GM12892 (cell line): ENCODE measurements at places on chromosomes 2 and 18.
A peak's percentile ranks its signal among the peaks of the same experiment; 100 is the strongest.

- no peak for DNase-seq
Observed at GRCh38 chr2:177693658-177694339, 301.2 kb downstream of the AGPS start.

GRCh38 chr2:69436596-69436937 is 668 bp downstream of the NFU1 start:
- peak; percentile 5 for DNase-seq

DNA sequence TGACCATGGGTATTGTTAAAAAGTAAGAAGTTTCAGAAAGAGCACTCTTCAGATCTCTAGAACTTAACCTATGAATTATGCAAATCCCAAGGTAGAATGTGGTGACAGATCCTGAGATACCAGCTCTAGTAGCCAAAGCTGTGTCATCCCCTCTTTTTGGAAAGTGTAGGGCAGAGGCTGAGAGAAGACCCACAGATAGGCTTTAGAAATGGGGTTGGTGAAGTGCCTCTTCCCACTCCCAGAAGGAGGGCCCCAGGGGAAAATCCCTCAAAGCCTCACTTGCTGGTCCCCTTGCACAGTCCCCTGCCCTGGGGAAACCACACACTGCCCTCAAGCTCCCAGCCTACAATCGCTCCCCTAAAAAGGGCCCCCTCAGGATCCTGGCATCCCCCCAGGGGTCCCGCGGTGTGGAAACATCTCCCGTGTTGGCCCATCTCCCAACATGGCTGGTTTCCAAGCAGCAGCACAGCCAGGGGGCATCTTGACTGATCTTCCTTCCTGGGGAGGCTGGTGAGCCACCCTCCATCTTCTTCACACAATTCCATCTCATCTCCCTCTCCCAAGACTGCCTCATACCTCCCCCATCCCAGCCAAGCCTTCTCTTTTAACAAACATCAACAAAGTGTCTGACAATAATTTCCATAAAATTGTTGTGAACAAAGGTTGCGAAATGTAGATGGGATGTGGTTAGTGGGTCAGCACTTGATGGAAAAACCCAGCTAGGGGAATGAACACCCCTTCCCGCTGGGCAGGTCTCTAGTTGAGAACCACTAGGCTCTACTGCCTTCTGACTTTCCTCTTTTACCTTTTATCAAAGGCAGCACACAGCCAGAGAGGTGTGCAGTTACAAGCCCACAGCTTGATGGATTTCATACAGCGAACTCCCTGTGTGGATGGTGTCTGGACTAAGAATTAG is 25.1 kb downstream of the MAL start:
- no peak for DNase-seq

GRCh38 chr2:20962939-20963557 is 80.8 kb downstream of the APOB start:
- peak; percentile 25 for DNase-seq

- DNase-seq: no peak
Observed at GRCh38 chr2:64400733-64401528, 53.0 kb upstream of the LGALSL start.

- no peak for DNase-seq
Observed at GRCh38 chr2:143801561-143801960, 672.3 kb downstream of the ARHGAP15 start.

DNA sequence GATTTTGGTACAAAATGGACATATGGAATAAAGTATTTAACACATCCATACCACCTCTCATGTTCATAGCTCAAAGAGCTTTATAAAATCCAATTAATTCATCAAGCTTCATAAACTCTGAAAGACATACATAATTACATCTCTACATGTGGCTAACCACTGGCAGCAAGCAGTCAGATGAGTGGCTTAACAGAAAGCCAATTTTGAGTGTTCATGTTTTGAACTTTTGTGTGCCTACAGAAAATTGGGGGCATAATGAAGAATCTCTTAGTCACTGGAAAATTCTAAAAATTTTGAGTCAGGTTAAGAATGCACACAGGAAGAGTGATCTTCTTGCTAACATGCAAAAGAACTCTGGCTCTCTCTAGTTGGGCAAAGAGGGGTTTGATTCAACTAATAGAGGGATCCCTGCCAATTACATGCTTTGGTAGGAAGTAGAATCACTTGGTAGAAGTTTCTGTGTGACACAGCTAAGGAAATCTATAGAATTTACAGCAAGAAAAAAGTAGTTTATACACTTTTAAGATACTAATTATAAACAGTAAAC is 287.4 kb downstream of the NOL4 start:
- no peak for DNase-seq

DNA sequence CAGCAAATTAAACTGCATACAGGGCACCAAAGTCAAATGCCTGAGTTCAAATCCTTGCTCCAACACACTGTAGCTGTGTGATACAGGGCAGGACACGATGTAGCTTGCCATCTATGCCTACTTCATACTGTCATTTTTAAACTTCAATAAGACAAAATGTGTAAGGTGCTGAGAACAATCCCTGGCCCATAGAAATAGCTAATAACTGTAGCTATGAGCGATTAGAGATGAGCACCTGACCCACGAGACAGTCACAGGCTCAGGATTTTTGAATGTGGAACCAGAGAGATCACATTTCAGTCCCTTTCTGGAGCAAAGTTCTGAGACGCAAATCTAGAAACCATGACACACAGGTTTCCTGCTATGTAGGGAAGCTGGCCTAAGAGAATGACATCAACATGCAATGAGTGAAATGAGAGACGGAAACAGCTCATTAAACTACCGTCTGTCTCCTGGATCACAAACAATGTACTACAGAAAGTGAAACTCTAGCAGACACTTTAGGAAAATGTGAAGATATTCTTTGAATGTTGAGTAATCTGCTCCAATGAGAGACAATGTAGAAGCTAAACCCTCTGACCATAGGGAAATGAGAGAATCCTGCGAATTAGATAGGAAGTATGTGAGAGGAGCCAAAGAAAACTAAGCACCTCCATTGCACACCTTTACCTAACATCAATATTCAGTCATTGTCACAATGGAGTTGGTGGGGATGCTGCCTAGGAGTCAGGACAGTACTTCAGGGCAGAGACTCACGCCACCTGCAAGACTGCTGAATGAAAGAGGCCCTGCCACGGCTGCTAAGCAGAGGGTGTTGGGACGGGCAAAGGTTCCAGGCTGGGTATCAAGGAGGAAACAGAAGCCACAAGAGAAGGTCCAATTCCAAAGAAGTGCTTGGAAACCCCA is 25.5 kb downstream of the B4GALT6 start:
- DNase-seq: no peak

DNA sequence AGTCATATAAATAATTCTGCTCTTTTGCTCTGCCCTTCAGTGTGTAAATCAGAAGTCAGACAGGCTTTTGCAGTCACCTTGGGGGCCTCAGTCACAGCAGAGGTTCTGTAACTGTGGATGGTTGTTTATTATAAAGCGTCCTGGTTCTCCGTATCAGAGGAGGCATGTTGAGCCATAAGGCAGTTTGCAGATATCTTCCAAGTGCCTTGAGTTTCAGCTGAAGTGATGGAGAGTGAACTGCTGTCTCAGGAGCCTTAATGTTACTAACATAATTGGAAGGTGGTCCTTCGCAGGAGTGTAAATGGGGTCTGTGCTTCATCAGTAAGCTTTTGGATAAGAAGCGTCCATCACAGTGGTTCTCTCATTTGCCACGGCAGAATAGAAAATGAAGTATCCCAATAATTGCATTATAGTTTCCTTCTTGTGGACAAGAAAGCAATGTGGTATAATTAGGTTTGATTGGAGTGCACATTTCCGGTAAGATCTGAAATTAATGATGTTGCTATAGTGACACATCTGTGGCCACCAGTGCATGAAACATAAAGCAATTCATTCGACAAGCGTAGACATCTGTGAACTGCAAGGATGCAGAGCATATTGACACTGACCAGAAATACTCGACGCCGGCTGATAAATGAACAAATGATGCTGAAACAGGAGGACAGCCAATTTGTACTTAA is 112.5 kb upstream of the NFATC1 start:
- DNase-seq: no peak

- DNase-seq: no peak
Observed at GRCh38 chr2:74816540-74817303, 17.2 kb upstream of the HK2 start.

DNA sequence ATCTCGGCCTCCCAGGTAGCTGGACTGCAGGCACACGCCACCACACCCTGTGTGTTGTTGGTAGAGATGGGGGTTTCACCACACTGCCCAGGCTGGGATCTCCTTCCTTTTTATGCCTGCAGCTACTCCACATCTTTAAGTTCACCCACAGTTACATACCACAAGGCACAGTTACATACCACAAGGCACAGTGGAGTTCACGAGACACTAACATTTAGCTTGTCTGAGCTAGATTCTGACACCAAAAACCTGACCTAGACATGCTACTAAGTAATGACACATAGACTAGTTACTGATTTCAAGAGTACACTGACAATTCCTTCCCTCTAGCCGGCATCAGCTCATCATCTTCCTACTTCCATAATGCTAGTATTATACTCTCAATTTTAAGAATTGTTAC is 4.3 kb downstream of the POLR2D start:
- no peak for DNase-seq

- no peak for DNase-seq
Observed at GRCh38 chr2:219002395-219003266, 9.4 kb upstream of the CRYBA2 start.
